ENCODE measurements at places on chromosomes 4 and X. TPM values are rescaled to one million over a fixed set of nuclear protein-coding genes. Genes with fewer than 3 reads are reported as not detected.

SHISA3 gene
- not detected for total RNA-seq

AFP gene
- not detected for total RNA-seq

ZFP92 gene
- total RNA-seq: 1.6 TPM

- no peaks in the 10 kb centered on the region for H3K27me3 ChIP-seq
- DNase-seq: no peak
- H3K4me3 ChIP-seq: no peak overlapping the region
- no peaks in the 10 kb centered on the region for H3K36me3 ChIP-seq
- no peaks in the 10 kb centered on the region for H3K4me1 ChIP-seq
Observed at GRCh38 chr4:137359691-137360315, 172.5 kb downstream of the PCDH18 start.

DNA sequence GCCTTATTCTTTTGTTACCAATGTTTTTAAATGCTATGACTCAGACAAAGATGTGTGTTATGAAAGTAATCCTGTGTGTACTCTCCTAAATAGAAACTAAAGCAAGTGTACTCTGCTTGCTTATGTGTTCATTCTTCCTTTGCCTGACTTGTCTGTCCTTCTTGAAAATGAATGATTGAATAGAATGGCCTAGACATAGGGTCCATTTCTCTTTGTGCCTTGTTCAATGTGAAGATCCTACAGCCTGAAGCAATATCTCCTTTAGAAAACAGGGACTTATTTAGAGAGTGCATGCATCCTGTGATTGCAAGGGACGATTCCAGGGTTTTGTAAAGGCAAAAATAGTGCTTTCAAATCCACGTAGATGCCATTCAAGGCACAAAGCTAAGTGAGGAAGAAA lies 343.6 kb upstream of the TACR3 start:
- H3K4me1 ChIP-seq: no peaks in the 10 kb centered on the region
- H3K36me3 ChIP-seq: no peaks in the 10 kb centered on the region
- no peak overlapping the region for H3K27ac ChIP-seq
- no peaks in the 10 kb centered on the region for H3K27me3 ChIP-seq

DNA sequence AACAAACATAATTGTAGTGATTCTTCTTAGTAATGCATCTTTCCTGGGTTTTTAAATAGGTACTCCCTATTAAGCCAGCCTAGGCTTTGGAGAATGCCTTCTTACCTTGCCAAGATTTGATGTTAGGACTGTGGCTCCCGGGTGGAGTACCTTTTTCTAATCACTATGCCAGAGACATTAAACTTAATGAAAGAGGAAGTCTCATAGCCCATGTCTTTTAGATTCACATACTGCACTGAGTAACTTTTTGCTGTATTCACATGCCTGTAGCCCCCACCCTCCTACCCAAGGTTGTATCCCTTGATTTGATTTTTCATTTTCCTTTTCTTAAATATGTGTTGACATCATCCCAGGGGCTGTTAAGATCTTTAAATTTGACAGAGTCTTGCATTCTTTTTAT lies 104.2 kb upstream of the TLR2 start:
- peaks cover 71% of the 10 kb centered on the region for H3K4me1 ChIP-seq
- DNase-seq: no peak
- no peaks in the 10 kb centered on the region for H3K27me3 ChIP-seq
- peak overlapping the region; percentile 59 for H3K27ac ChIP-seq

GRCh38 chr4:108492816-108493595 lies 127.4 kb upstream of the RPL34 start:
- no peak overlapping the region for H3K27ac ChIP-seq
- no peak overlapping the region for H3K4me3 ChIP-seq
- peaks cover 1% of the 10 kb centered on the region for H3K36me3 ChIP-seq
- H3K4me1 ChIP-seq: peaks cover 5% of the 10 kb centered on the region

DNA sequence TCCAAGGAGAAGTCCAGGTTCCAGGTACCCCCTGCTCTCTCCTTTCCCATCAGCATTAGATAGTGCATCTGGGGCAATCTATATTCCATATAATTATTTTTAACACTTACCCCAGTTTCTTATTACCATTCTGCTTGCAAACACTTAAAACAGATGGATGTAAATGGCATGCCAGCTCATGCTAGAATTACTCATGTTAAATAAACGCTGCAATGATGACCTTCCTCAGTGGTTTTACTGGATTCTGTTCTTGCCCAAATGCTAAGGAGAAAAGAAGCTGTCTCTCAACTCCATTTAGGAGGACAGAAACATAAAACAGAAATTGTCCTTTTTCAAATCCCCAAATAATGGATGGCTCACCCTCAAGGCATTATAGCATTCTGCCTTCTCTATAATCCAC lies 161.1 kb downstream of the NLGN4X start:
- H3K27me3 ChIP-seq: no peaks in the 10 kb centered on the region
- no peak for DNase-seq
- H3K4me3 ChIP-seq: no peak overlapping the region
- H3K27ac ChIP-seq: no peak overlapping the region
- H3K4me1 ChIP-seq: no peaks in the 10 kb centered on the region
- H3K36me3 ChIP-seq: no peaks in the 10 kb centered on the region

DNA sequence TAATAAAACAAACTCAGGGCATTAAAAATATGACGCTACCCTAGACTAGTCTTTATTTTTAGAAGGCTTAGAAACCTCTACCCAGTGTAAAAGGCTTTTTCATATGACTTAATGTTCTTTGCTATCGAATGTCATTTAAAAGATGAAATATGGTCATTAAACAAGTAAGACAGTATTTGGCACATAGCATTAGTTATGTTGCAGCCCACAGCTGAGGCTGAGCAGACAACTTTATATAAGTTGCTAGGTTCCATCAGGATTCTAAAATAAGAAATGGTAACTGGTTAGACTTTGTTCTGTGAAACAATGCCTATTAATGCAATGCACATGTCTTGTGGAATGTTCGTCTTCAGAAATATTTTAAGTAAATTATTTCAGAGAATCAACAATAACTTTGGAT lies 10.4 kb upstream of the PRSS12 start:
- peaks cover 6% of the 10 kb centered on the region for H3K27me3 ChIP-seq
- H3K4me1 ChIP-seq: no peaks in the 10 kb centered on the region
- no peak overlapping the region for H3K4me3 ChIP-seq
- DNase-seq: no peak
- no peaks in the 10 kb centered on the region for H3K36me3 ChIP-seq

- no peaks in the 10 kb centered on the region for H3K36me3 ChIP-seq
- H3K4me1 ChIP-seq: no peaks in the 10 kb centered on the region
- H3K27me3 ChIP-seq: no peaks in the 10 kb centered on the region
- no peak for DNase-seq
- no peak overlapping the region for H3K27ac ChIP-seq
Observed at GRCh38 chr4:188015025-188015940, 19.7 kb downstream of the ZFP42 start.

DNA sequence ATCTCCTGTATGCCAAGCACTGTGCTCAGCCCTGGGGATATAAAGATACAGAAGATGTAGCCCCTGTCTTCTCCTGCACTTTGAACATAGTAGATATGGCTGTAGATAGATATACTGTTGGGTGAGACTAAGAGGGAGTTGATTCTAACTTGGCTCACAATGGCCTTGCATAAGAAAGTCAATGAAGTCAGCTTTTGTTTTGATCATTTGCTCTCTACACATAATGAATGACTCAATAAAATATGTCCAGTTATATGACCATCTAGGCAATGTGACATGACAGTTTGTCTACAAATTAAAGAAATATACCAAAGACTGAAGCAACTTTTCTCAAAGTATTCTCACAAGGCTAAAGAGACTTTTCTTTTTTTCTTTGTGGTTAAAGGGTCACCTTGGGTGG lies 147.6 kb upstream of the DIPK2B start:
- H3K4me3 ChIP-seq: no peak overlapping the region
- H3K36me3 ChIP-seq: no peaks in the 10 kb centered on the region
- H3K27ac ChIP-seq: no peak overlapping the region
- H3K27me3 ChIP-seq: no peaks in the 10 kb centered on the region

- no peak overlapping the region for H3K27ac ChIP-seq
- no peaks in the 10 kb centered on the region for H3K4me1 ChIP-seq
- no peak overlapping the region for H3K4me3 ChIP-seq
- H3K27me3 ChIP-seq: no peaks in the 10 kb centered on the region
Observed at GRCh38 chrX:39985071-39985470, 112.7 kb downstream of the BCOR start.

GRCh38 chrX:45986971-45987370 lies 558.2 kb downstream of the ZNF674 start:
- H3K4me1 ChIP-seq: no peaks in the 10 kb centered on the region
- no peak overlapping the region for H3K27ac ChIP-seq
- no peak for DNase-seq
- no peak overlapping the region for H3K4me3 ChIP-seq
- no peaks in the 10 kb centered on the region for H3K36me3 ChIP-seq

- no peaks in the 10 kb centered on the region for H3K4me1 ChIP-seq
- H3K36me3 ChIP-seq: no peaks in the 10 kb centered on the region
- H3K4me3 ChIP-seq: no peak overlapping the region
- peaks cover under 1% of the 10 kb centered on the region for H3K27me3 ChIP-seq
- DNase-seq: no peak
Observed at GRCh38 chr4:169968999-169969398, 57.2 kb downstream of the MFAP3L start.

DNA sequence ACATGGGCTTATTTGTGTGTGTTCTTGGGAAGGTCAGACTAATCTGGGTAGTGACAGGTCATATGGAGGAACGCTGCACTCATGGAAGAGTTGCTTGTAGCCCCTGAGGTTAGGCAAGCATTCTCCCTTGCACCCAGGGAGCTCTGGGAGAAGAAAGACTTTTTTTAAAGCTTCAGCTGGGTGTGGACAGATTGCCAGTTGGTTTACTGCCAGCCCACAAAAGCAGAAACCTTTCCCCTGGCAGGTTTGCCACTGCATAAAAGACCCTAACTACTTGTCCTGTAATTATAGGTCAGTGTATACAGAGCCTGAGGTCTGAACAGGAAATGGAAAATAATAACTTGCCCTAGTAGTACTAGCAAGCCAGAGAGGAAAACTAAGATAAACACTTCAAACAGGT lies 7.4 kb upstream of the NFKB1 start:
- no peak overlapping the region for H3K27ac ChIP-seq
- no peak overlapping the region for H3K4me3 ChIP-seq
- H3K4me1 ChIP-seq: peaks cover 12% of the 10 kb centered on the region
- no peak for DNase-seq
- H3K36me3 ChIP-seq: no peaks in the 10 kb centered on the region

DNA sequence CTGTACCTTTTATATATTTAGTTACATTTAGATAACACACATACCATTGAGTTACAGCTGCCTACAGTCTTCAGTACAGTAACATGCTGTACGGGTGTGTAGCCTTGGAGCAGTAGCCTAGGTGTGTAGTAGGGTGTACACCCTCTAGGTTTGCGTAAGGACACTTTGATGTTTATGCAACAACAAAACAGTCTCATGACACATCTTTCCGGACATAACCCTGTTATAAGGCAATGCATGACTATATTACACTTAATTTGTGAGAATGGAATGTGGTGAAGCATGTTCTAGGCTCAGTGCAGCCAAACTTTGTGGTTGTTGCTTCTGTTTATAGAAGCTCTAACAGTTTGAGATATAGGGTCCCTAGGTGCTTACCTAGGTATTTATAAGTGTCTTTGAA lies 65.4 kb downstream of the SPRY1 start:
- H3K27me3 ChIP-seq: no peaks in the 10 kb centered on the region
- no peaks in the 10 kb centered on the region for H3K36me3 ChIP-seq
- H3K4me1 ChIP-seq: peaks cover 21% of the 10 kb centered on the region
- no peak overlapping the region for H3K27ac ChIP-seq
- no peak overlapping the region for H3K4me3 ChIP-seq

- no peak overlapping the region for H3K4me3 ChIP-seq
- no peaks in the 10 kb centered on the region for H3K27me3 ChIP-seq
- peaks cover 62% of the 10 kb centered on the region for H3K36me3 ChIP-seq
- no peaks in the 10 kb centered on the region for H3K4me1 ChIP-seq
- no peak for DNase-seq
- no peak overlapping the region for H3K27ac ChIP-seq
Observed at GRCh38 chr4:42411803-42412202, 14.5 kb downstream of the SHISA3 start.

DNA sequence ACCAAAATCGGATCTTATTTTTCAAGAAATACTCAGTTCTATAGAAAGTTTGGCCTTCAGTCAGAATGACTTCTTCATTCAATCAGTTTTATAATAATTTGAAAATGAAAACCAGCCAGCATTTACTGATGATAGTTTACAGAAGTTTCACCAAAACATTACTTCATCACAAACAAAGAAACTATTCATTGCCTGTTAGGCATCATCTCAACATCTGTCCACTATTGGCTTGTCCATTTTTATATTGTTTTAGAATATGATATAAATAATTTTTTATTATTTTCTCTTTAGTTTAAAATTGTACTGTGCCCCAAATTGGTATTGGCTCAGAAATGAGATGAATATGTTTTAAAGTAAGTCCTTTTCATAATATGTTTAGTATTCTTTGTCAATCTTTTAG lies 38.4 kb downstream of the FAT4 start:
- H3K4me1 ChIP-seq: no peaks in the 10 kb centered on the region
- no peaks in the 10 kb centered on the region for H3K27me3 ChIP-seq
- no peak for DNase-seq
- no peak overlapping the region for H3K4me3 ChIP-seq
- no peaks in the 10 kb centered on the region for H3K36me3 ChIP-seq

GRCh38 chrX:148722966-148723365 lies 222.5 kb downstream of the AFF2 start:
- no peak overlapping the region for H3K27ac ChIP-seq
- no peaks in the 10 kb centered on the region for H3K27me3 ChIP-seq
- no peak for DNase-seq
- no peaks in the 10 kb centered on the region for H3K36me3 ChIP-seq

DNA sequence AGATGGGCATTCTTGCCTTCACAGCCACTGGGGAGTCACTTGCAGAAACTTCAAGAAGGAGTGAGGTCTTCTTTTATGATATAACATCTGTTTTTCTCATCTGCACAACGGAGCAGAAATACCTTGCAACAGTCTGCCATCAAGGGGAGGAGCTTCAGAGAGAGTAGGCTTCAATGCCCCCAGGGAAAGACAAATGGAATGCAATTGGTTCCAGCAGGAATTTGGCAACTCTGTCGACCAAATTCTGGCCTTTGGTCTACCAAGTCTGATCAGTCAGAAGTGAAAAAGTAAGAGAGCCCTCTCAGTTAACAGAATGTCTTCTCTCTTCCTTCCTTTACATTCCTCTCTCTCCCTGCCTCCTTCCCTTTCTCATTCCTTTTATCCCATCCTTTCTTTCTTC lies 229.3 kb downstream of the IDS start:
- no peak overlapping the region for H3K4me3 ChIP-seq
- no peak for DNase-seq
- H3K27ac ChIP-seq: no peak overlapping the region
- H3K27me3 ChIP-seq: no peaks in the 10 kb centered on the region

DNA sequence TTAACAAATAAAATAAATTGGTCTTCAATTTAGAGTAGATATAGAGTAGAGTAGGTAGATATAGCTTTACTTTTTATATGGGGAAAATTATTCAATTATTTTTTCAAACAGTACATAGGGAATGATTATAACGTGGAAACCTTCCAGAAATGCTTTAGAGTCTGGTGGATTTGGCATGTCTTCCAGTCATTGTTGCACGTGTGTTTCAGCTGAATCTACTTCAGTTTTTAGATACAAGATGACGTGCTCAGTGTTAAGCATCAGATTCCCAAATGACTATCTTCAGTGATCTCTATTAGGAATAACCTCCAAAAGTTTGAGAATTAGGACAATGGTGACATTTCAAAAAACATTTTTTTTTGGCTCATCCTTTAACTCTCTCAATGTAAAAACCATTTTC lies 616.9 kb downstream of the ANKRD50 start:
- no peak overlapping the region for H3K27ac ChIP-seq
- no peaks in the 10 kb centered on the region for H3K36me3 ChIP-seq
- H3K4me1 ChIP-seq: no peaks in the 10 kb centered on the region
- H3K27me3 ChIP-seq: no peaks in the 10 kb centered on the region
- DNase-seq: no peak

- H3K36me3 ChIP-seq: no peaks in the 10 kb centered on the region
- no peaks in the 10 kb centered on the region for H3K27me3 ChIP-seq
- no peak overlapping the region for H3K27ac ChIP-seq
- no peak overlapping the region for H3K4me3 ChIP-seq
Observed at GRCh38 chr4:41579043-41579442, 41.1 kb downstream of the LIMCH1 start.
